Renal cortex interstitium (tissue), 15 donors: ENCODE measurements at places on chromosomes 2 and 18. TPM values are rescaled to one million over a fixed set of nuclear protein-coding genes. Genes with fewer than 3 reads are reported as not detected.

The B4GALT6 gene
- 14.5 TPM for polyA plus RNA-seq

DNA sequence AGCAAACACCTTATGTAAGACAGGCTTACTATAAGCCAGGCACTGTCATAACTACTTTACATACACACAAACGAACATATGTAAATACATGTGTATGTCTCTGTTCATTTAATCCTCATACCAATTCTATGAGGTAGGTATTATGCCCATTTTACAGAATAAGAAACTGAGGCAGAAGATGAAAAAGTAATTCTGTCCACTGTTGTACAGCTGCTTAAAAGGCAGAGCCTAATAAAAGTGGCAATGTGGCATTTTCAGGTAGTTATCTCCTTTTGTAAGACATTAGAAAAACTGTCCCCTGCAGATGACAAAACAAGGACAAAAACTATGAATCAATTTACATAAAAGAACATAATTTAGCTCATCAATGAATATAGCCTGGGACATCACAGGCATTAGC, 69.9 kb downstream of the PLEKHM3 start:
- no peak for DNase-seq

The STK39 gene
- polyA plus RNA-seq, result 34.7 TPM

- DNase-seq, result no peak
These were observed 136.2 kb upstream of the SMAD7 start for GRCh38 chr18:49086926-49087325.

- no peak for DNase-seq
These were observed 1.3 kb downstream of the TWIST2 start for GRCh38 chr2:238848976-238849853.

- DNase-seq, result no peak
These were observed 15.6 kb downstream of the PDE6D start for GRCh38 chr2:231765496-231765929.

- no peak for DNase-seq
These were observed 2.1 kb upstream of the PCBP1 start for GRCh38 chr2:70084973-70085710.
